Activated gamma-delta T cell treated with Interleukin-2 at 50 U/mL for 16 hours (primary cell): ENCODE measurements at places on chromosomes 1 and 21.

GRCh38 chr1:167171286-167171929, 49.3 kb upstream of the POU2F1 start:
- no peak for DNase-seq

GRCh38 chr1:117038236-117038635, 21.9 kb upstream of the TTF2 start:
- no peak for DNase-seq

DNA sequence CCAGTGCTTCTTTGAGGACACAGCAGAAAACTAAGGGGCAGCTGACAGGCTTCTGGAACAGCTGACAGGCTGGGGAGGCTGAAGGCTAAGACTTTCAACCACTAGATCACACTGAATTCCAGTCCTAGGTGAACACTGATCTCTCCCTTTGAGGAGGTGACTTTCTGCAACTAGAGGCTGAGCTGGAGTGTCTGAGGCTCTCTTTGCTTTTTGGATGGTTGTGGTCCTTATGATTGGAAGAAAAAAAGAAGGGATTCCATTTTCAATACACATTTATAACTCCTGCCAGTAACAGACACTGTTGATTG, 1.4 kb downstream of the IL6R start:
- DNase-seq, result no peak

DNA sequence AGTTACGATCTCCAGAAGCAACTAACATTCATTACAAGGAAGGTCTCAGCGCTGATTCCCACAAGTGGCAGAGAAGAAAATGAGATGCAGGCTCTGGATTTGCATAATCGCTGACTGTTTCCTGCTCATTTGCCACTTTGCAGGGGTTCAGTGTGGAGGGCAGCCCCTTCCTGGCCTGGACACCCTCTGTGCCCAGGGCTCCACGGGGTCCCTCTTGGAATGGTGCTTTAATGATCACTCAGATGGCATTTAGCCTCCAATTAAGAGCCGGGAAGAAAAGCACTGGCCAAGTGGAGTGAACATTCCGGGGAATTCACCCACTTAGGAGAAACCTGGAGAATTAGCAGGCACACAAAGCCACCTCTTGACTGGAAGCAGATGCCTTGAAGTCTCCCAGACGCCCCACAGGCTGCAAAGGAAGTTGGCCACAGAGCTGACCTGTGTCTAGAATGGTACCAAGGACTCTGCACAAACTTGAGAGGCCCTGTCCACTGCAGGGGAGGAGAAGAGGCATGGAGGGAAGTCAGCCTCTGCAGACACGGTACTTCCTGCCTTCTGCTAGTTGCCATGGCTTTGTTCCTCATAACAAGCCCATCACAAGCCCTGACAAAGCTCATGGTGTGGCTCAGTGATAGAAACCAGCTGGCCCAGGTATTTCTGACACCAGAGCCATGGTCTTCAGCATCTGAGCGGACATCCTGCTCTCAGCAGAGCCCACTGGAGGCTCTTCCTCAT, 157.2 kb downstream of the KAZN start:
- no peak for DNase-seq

DNA sequence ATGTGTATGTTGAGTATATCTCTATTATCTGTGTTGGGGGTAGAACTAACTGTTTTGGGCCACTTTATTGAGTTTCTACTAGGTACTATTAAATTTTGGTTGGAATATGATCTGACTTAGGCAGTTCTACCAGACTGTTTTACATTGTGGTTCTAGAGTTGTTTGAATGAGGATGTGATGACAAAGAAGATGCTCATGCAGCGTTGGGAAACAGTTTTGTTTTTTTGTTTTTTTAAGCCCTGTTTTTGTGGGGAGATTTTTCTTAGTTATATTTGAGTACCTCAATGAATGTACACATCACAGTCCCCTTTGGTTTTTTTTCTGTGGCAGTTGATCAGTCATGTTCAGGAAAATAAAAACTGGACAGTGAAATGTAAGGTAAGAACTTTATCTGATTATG, 40.1 kb downstream of the TMED5 start:
- no peak for DNase-seq

GRCh38 chr1:69523032-69523431, 44.7 kb upstream of the LRRC7 start:
- no peak for DNase-seq

GRCh38 chr1:167974698-167975097, 37.8 kb upstream of the MPC2 start:
- DNase-seq, result no peak

- no peak for DNase-seq
These were observed 53.5 kb downstream of the MIGA1 start for GRCh38 chr1:77832901-77833300.

GRCh38 chr1:91764471-91765115, 121.4 kb downstream of the TGFBR3 start:
- DNase-seq, result no peak

DNA sequence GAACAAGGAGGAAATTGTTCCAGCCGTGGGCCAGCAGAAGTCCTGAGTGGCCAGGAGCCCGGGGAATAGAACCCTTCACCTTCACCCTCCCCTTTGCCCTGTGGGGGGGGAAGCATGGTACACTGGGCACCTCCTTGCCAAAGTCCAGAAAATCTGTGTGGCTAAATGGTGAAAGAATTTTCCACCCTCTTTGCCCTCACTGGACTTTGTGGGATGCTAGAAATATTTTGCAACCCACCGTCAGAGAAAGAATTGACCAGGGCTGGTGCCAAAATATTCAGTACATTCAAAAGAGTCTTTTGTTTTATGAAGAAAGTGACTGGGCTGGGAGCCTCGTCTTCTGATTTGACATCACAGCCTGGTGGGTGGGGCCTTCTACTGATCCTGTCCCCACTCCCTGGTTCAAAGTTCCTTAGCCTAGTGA, 14.6 kb downstream of the NFASC start:
- DNase-seq, result no peak

DNA sequence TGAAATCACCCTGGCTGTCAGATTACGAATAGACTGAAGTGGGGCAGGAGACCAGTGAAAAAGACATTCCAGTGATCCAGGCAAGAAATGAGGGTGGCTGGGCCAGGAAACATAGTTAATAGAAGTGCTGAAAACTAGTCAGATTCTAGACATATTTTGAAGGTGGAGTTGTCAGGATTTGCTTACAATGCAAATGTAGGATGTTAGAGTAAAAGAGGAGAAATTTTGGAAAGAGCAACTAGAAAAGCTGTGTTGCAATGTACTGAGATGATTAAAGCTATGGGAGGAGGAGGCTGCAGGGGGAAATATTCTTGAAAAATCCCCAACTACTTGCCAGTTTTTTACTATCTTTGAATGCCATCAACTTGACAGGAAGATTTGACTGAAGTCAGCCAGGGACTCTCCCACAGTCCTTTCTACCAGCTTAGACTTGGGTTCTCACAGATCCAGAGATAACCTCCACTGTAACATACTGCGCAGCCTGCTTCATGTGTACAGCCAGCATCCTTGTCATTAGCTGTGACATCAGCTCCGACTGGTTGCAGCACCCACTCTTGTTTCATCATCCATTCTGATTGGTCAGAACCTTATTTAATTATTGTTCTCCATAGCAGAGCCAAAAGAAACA, 109.7 kb downstream of the TSEN15 start:
- DNase-seq, result no peak

DNA sequence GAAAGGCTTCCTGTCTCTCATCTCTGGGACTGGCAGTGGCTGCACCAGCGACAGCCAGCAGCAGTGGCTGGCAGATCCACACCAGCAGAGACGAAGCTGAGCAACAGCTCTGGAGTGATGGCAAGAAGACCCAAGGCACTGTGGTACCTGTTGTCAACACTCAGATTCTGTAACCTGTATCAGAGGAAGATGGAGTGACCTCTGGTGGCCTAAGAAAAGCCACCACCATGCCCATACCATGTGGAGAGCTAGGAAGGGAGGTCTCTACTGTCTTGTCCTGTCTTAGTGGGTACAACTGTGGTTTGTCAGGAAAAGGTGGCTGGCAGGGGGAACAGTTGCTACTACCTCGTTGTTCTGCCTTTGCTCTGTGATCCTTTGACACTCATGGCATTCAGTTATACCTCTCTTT, 22.5 kb upstream of the RHBDL2 start:
- peak; percentile 4 for DNase-seq

GRCh38 chr1:25338986-25339385, 852 bp downstream of the TMEM50A start:
- DNase-seq, result no peak

DNA sequence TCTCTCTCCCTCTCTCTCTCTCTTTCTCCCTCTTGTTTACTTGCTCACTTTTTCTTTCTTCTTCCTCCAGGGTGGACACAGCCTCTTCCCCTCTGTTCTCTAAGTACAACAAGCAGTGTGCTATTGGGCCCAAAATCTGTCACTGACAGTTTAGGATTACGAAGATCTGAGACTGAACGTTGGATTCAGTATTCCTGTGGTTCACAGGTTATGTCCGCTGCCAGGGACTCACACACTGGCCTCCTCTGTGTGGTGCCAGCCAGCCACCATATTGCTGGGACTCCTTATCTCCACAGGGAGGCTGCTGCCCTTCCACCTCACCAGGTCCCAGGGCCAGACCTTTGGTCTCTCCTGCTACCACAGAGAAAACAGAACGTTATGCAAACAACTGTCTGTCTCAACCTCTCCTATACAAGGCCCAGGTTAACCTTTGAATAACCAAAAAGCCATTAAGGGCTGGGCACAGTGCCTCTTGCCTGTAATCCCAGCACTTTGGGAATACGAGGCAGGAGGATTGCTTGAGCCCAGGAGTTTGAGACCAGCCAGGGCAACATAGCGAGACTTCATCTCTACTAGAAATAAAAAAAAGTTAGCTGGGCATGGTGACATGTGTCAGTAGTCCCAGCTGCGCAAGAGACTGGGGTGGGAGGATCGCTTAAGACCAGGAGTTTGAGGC, 171.9 kb upstream of the RAB4A start:
- no peak for DNase-seq

GRCh38 chr1:223125766-223126165, 17.3 kb downstream of the TLR5 start:
- DNase-seq, result no peak

- DNase-seq, result no peak
These were observed 2.2 kb downstream of the OR10Z1 start for GRCh38 chr1:158607296-158607695.

- DNase-seq, result no peak
These were observed 38.0 kb upstream of the ZC3H11B start for GRCh38 chr1:219650880-219651279.

DNA sequence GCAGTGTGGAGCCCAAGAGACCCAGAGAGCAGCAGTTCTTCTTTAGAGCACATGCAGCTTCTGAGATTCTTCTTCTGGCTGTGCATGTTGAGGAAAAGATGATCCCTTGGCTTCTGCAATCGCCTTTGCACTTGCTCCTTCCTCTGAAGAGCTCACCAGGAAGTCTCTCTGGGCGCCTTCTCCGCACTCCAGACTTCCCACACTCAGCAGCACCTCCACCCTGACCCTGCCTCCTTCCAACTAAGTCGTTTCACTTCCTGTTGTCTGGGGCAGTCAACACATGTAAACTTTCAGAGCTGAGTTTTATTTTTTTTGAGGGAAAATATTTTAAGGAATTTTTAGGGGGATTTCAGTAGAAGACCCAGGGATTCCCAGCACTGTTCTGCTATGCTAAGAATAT, 73.4 kb upstream of the F3 start:
- DNase-seq, result no peak

DNA sequence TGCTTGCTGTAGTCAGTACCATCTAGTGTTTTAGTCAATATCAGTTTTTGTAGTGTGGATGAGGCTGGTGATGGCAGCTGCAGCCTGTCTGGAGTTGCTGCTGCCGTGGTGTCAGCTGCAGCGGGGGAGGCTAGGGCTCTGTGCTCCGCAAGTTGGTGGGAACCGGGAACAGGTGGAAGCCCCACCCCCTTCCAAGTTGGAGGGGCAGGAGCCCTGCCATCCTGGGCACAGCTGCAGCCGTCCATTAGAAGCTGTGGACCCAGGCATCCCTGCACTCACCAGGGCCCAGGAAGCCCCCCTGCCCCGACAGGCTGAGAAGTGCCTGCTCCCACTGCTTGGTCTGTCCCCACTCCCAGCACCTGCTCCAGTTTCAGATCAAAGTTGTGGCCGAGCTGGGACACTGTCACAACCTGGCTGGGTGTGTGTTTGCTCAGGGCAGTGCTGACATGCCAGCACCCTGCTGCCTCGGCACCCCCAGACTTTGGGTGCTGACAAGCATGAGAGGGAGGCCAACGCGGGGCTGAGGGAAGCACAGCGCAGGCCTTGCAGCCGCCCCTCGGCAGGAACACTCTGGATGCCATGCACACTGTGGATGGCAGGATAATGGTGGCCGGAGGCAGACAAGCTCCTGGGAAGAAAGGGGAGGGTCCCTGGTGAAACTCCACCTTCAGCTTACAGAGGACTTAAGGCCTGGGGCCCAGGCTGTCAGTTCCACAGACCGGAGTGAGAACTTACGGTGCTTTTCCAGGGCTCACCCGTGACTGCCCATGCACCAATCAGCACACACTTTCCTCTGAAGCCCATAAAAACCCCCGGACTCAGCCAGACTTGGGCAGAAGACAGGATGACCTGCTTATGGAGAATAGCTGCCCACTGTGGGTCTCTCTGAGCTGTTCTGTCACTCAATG, 86.9 kb downstream of the ADARB1 start:
- no peak for DNase-seq

DNA sequence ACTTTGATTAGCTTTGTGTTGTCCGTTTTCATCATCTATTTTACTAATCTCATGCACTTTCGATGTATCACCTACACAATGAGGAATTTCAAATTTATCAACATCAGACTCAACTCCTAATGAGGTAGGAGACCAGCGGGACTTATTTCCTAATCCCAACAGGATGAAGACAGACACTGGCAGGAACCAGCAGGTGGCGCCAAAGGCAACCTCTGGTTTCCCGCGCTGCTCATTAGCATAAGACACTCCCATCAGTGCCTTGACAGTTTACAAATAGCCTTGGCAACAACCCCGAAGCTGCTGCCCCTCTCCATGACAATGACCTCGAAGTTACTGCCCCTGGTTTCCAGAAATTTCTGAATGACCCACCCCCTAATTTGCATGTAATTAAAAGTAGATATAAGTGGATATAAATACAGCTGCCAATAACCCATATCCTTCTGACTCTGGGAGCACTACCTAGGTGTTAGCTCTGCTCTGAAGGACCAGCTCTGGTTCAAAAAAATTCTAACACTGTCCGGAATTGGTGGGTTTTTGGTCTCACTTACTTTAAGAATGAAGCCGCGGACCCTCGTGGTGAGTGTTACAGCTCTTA, 974.8 kb downstream of the ADGRL2 start:
- no peak for DNase-seq

GRCh38 chr1:64801851-64802523, 57.1 kb downstream of the RAVER2 start:
- DNase-seq, result no peak

GRCh38 chr1:248306103-248306502, 2.9 kb upstream of the OR2T12 start:
- no peak for DNase-seq

- DNase-seq, result peak; percentile 66
These were observed 72.7 kb upstream of the AK4 start for GRCh38 chr1:65075123-65075976.

- no peak for DNase-seq
These were observed 162.0 kb downstream of the NTPCR start for GRCh38 chr1:233112186-233113008.
